T follicular helper cell (primary cell): ENCODE measurements at places on chromosomes 1 and 21.
A peak's percentile ranks its signal among the peaks of the same experiment; 100 is the strongest.

- no peak for DNase-seq
Observed at GRCh38 chr1:226973371-226973897, 33.3 kb downstream of the COQ8A start.

DNA sequence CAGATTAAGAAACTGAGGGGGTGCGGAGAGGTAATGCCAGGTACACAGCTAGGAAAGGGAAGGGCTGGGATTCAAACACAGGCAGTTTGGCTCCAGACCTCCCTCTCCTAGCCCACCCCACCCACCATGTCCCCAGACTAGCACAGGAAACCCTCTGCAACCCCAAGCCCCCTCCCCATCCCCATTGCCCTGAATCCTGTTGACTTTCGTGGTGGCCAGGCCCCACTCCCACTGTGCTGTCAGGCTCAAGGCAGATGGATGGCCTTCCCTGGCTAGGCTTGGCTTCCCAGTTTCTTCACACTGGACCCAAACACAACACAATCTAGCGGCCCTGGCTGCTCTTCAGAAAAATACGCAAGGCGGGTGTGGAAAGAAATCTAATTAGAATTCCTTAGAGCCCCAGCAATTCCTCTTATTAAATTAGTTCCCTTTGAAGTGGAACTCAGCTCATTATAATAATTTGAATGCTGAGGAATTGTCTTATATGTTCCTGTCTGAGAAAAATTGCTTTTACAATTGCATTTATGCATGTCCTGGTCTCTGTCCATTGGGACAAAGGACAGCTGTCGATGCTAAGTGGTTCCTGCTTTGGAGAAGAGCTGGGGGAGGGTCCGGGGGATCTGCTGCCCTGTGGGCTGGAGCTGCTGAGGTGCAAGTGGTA, 97.4 kb downstream of the SYF2 start:
- DNase-seq: no peak

GRCh38 chr1:226960944-226961765, 21.1 kb downstream of the COQ8A start:
- DNase-seq: no peak

- no peak for DNase-seq
Observed at GRCh38 chr21:45774291-45774690, 130.8 kb downstream of the PCBP3 start.

GRCh38 chr1:226650236-226650841, 88.7 kb downstream of the ITPKB start:
- DNase-seq: no peak

- peak; percentile 31 for DNase-seq
Observed at GRCh38 chr1:202625416-202626360, 84.6 kb downstream of the SYT2 start.

- DNase-seq: no peak
Observed at GRCh38 chr1:17067069-17067426, 13.2 kb upstream of the SDHB start.

DNA sequence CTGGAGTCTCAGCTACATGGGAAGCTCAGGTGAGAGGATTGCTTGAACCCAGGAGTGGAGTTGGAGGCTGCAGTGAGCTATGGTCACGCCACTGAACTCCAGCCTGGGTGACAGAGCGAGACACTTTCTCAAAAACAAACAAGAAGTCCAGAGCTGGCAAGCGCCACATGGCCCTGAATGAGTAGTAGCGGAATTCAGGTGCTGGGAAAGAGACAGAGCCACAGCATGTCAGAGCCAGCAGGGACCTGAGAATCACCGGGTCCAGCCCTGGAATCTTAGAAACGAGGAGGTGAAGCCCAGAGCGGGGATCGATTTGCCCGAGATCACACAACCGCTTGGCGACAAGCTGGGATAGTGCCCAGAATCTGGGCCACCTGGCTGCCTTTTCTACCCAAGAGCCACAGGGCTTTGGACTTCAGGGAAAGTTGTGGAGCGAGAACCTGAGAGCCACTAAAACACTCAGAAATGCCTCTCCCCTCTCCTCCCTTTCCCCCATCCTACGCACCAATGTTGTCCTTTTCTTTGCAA, 9.8 kb downstream of the ARL8A start:
- DNase-seq: no peak

DNA sequence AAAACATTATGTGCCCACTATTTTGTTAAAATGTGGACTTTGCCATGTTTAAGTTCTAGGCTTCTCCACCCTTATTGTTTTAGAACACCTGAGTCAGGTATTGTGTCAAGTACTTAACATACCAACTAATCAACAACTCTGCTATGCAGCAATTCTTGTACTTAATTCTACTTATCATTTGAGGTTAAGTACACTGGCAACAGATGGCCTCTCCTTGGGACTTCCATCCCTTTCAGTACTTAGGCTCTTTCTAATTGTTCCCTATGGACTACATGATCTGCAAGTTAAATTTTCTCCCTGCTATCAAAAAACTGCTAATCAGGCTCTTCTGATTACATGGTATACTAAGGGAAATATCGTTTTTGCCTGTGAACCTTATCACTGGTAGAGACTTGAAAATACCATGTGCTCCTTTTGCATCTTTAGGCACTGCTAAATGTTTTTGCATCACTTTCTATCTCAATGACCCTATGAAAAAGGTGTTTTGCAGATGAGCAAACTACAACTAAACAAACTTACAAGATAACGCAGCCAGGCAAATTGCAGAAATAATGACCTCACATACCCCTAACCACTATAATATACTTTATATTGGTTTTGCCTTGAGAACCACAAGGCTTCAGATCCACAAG, 18.9 kb downstream of the SFPQ start:
- DNase-seq: no peak
